ENCODE measurements at places on chromosomes 13 and 19.
A peak's percentile ranks its signal among the peaks of the same experiment; 100 is the strongest.

DNA sequence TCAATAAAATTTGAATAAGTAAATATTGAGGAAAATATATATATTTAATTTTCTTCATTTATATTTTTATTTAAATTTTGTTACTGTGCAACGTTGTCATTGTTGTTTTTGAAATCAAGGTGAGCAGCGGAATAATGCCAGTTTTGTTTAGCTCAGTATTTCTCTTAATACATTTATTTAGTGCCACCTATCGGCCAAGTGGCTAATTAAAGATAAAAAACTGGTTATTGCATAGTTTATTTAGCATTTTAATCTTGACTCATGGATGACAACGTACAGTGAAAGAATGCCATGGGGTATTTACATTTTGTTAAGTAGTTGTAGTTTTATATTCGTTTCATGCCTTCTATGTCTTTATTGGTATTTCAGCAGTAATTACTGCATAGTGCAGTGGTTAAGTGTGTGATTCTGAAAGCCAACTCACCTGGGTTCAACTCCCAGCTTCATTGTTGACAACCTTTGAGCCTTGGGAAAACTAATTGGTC lies 265.9 kb downstream of the MYO16 start:
- DNase-seq = no peak

DNA sequence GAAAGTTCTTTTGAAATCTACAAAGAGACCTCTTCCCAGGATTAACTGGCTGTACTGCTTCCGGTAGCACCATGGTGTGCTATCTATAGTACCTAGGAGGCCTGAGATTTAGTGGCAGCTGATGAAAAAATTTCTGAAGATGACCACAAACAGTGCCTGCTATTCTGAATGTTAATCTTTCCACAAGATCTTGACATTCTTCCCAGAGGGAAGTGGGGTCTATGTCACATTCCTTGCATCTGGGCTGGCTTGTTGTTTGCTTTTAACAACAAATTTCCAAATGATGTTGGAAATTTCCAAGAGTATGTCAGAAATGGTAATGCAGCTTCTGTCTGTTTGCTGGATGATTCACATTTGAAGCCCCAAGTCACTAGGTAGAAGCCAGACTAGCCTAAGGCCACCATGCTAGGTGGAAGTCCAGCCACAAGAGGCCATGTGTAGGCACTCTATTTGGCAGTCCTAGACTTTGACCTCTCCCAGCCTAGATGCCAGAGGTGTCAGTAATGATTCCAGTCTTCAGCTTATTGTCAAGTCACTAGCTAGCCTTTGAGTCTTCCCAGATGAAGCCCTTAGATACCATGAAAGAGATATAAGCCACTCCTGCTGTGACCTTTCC lies 22.1 kb downstream of the SPART start:
- no peak for DNase-seq

DNA sequence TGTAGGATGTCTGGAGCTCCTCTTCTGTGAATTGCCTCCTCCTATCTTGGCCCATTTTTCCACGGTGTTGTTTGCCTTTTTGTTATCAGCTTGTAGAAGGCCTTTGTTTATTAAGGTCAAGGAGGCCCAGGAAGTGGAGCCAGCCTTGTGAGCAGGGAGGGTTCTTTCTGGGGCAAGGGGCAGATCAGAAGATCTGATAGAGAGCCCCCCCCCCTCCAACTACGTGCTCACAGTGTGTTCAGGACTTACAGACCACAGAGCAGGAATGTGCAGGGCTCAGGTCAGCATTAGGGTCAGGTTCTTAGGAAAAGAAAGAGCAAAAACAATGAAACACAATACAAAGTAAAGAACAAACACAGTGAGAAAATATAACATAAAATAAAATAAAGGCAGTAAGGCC lies 59.4 kb downstream of the CCNE1 start:
- DNase-seq = no peak

DNA sequence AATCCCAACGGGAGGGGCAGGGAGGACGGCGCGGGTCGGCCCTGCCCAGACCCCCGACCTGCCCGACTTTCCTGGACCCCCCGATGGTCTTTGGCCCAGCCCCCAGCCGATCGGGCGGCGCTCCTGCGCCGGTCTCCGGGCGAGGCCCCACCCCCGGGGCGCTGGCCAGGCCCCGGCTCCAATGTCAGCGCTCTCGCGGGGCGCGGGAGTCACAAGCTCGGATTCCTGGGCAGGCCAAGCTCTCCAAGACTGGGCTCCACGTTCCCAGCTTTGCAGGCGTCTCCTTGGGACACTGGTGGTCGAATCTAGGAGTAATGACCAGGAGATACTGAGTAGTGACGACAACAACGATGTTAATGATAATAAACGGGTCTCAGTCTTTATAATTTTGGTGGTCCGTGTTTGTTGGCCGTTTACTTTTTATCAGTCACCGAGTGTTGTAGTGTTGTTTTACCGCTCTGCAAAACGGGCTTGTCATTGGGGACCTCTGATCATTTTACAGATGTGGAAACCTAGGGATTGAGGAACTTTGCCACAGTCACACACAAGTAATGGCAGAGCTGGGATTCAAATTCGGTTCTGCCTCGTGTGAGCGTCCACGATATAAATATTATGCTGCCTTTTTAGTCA lies 545 bp downstream of the RAD23A start:
- peak; percentile 29 for DNase-seq

GRCh38 chr13:24124789-24125476 lies 35.6 kb upstream of the SPATA13 start:
- no peak for DNase-seq

GRCh38 chr19:53332484-53332883 lies 1.1 kb upstream of the ZNF845 start:
- no peak for DNase-seq

GRCh38 chr13:34816245-34816884 lies 125.7 kb upstream of the NBEA start:
- DNase-seq = no peak

DNA sequence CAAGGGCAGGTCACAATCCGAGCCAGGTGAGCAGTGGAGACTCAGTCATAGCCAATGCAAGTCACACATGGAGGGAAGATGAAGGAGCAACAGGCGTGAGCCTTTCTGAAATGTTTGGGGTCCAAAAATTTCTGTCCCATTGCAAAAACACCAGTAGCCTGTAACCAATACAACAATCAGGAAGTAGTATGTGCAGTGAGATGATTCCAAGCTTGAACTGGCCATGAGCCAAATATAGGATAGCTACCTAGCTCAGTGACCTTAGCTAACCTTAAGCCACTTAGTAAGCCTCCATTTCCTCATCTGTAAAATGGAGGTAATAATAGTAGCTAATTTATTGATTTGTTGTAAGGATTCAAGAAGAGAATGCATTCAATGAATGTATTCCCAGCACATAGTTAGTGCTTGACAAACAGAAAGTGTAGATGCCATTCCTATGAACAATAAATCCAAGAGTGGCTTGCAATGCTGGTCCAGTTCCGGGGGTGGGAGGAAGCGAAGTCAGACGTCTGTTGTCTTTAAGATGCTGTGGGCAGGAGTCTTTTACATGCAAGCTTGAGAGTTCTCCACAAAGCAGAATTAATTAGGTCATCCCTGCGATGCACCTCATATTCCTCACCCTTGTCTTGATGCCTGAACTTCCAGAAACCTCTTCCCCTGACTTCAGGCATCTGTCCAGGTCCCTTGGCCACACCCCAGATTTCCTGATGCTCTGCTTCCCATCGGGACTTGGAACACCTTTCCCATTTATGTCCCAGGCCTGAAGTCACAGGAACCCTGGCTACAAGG lies 195.7 kb upstream of the UBL3 start:
- no peak for DNase-seq

Measured in T-helper 9 cell (primary cell).